ENCODE measurements at places on chromosomes 6 and 20.

DNA sequence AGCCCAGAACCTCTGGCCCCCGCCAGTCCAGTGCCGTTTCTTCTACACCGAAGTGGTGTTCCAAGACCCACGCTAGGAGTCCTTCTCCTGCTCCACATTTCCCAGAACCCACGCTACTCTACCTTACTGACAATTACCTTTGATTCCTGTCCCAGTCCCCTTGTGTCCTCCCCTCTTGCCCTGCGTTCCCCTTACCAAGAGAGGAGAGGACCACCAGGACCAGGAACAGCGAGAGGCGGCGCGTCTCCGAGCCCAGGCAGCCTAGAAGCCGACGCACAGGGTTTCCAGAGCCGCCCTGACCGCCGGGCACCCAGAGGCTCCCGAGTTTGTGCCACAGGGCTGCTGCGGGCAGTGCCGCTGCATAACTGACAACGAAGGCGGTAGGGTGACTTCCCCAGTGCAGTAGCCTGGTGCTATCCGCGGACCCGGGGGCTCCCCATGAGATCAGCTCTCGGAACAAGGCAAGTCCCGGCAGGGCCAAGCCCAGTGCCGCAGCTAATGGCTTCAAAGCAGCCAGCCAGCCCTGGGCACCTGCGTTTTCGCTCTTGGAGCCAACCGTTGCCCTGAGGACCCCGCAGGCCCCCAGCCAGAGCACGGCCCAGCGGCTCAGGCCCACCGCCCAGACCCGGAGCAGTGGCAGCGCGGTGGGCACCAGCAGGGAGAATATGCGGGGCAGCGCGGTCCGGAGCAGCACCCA, 512 bp downstream of the TAP1 start:
- peak; percentile 72 for DNase-seq

DNA sequence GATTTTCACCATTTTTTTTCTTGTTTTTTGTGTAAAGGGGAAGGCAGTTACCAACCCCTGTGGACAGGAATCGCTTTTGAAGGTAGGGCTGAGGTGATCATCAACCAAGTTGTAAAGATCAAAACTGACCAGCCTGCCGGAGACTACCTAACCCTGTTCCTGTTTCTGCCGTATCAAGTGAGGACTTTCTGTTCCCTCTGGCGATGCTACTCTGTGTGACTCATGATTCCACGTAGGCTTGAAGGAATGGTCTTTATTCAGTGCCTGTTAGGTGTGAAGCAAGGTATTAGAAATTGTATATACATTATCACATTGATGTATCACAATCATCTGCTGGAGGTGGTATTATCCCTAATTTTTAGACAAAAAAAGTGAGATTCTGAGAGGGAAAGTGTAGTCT, 161.3 kb downstream of the SOX4 start:
- no peak for DNase-seq

DNA sequence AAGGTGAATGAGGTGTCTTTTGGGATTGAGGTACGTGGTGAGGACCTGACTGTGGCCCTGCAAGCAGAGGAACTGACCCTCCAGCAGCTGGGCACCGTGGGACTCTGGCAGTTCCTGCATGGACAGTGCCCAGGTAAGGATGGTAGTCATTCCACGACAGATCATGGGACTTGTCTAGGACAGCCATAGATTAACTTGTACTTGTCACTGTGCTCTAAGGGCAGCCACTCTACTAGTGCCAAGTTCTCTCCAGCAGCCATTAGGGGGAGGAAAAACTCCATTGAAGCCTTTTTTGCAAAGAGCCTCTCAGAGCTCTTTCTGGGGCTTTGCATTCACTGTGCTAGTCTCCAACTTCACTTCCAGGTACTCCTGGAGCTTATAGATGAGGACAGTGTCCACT, 20.4 kb downstream of the TAF11 start:
- DNase-seq, result peak; percentile 27

DNA sequence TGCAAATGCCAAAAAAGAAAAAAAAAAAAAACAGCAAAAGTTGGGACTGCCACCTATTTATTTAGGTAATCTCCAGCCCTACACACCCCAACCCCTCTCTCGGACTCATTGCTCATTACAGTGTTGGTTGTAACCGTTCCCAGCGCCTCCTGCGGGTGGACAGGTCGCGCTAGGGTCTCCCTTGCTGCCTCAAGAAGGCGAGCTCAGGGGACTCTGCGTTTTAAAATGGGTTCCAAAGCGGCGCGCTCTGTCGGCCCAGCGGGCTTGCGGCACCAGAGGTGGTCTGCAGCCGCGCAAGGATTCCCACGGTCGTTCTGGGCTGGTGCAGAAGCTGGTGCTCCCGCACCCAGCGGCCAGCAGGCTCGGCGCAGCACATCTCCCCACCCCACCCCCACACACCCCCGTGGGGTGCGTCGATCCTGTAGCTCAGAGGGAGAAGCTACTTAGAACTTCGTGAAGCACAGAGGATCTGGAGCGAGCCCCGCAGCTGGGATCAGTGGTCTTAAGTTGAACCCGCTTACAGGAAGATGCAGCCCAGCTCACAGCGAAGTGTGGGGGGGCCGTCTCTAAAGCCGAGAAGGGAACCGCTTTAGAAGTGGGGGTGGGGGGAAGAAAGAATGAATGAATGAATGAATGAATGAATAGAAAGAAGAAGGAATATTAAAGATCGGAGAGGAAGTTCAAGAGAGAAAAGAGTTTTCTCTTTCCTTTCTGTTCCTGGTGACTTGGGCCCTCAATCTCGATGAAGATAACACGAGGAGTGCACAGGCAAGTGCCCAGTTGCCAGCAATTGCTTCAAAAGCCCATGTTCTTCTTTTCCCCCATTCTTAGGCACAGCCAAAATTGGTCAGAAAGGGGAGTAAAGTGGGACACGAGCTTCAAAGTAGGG, 780 bp downstream of the TFAP2A start:
- peak; percentile 74 for DNase-seq

DNA sequence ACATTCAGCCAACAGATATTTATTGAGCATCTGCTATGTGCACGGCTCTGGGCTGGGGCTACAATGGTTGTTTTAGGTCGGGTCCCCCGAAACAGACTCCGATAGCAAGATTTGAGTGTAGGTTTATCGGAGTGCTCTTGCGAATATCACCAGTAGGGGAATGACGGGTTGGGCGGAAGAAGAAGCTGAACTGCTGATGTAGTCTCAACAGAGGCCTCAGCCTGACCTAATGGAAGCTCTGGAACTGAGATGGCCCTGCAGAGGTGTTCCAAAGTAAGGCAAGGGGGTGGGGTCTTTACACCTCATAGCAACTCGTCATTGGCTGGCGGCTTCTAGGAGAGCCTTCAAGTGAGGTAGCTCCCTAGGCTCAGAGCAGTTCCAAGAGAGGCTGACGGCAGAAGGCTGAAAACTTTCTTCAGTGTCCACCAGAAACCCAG, 1.1 kb downstream of the L3MBTL1 start:
- DNase-seq, result peak; percentile 16

GRCh38 chr6:6926856-6927255, 180.9 kb upstream of the RREB1 start:
- DNase-seq, result peak; percentile 48

GRCh38 chr6:166511316-166511715, 75.2 kb downstream of the RAMACL start:
- DNase-seq, result no peak

GRCh38 chr6:47485491-47486135, 8.0 kb downstream of the CD2AP start:
- DNase-seq, result no peak

- no peak for DNase-seq
These were observed 28.6 kb downstream of the ORC3 start for GRCh38 chr6:87618531-87618930.

All from NB4 (cell line).